ENCODE measurements at places on chromosomes 7 and 10. TPM values are rescaled to one million over a fixed set of nuclear protein-coding genes. Genes with fewer than 3 reads are reported as not detected.

GIMAP7 gene
- not detected for total RNA-seq

OR13A1 gene
- under 0.01 TPM for total RNA-seq

AQP1 gene
- 1.4 TPM for total RNA-seq

ASIC3 gene
- total RNA-seq: not detected

NUTM2A gene
- 0.34 TPM for total RNA-seq

REEP3 gene
- 32.0 TPM for total RNA-seq

RAMP3 gene
- total RNA-seq: 0.17 TPM

AOAH gene
- not detected for total RNA-seq

CUZD1 gene
- 0.47 TPM for total RNA-seq

OR2A5 gene
- total RNA-seq: not detected

OR6V1 gene
- total RNA-seq: not detected

FOXK1 gene
- 18.4 TPM for total RNA-seq

Measured in bronchial smooth muscle cell (primary cell).